ENCODE measurements at places on chromosomes 6 and 20.

GRCh38 chr20:1651268-1652058 lies 6.1 kb downstream of the SIRPG start:
- DNase-seq, result peak; percentile 67

DNA sequence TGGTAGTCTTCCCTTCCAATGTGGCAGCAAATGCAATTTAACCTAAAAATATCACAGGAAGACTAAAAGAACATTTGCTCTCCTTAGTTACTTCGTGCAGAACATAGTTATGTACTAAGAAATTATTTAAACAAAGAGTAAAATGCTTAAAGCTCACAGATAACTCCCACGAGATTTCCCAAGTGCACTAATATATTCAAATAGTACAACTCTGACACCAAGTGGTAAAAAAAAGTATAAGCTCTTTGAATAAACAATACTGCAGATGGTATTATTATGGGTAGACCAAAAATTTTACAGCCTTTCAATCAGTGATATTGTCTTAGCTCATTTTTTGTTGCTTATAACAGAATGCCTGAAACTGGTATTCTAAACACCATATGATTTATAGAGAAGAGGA lies 52.8 kb upstream of the FILIP1 start:
- DNase-seq, result no peak

DNA sequence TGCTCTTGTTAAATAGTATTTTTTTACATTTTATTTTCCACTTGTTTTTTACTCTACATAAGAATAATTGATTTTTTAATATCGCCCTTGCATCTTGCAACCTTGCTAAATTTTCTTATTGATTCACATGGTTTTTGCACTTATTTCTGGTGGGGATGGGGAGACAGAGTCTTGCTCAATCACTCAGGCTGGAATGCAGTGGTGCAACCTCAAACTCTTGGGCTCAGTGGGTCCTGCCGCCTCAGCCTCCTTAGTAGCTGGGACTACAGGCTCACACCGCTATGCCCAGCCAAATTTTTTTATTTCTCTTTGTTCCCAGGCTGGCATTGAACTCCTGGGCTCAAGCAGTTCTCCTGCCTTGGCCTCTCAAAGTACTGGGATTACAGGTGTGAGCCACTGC lies 30.3 kb downstream of the LIN28B start:
- no peak for DNase-seq

DNA sequence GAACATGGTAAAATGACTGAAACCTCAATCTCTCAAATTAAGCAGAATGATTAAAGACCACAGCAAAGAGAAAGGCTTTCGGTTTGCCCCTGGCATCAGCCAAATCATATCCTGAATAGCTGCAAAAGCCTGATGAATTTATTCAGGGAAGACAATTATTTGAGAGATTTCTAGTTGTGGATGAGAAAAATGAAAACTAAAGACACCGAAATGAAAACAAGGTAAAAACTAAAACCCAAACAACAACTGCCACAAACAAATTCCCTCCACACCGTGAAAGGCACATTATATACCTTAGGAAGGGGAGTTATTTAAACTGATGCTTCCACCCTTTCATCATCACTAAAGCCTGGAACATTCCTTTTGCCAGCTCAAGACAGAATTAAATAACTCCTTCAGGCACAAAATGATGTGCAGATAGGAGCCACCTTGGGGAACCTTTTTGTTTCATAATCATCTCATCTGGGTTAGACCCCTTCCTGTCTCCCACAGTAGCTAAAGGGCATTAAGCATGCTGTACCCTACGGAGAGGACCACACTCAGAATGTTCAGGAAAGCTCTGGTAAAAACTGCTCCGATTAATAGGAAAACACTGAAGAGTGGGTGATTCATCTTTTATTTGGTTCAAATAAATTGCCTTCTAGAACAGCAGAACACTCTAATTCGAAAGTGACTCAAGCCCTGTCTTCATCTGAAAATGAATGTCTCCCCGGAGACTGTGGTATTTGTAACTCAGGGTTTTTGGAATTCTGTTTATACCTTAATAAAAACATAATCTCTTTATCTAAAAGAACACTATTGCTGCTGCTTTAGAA lies 9.1 kb upstream of the ANKRD60 start:
- DNase-seq, result no peak

- DNase-seq, result no peak
Measured at GRCh38 chr6:118029967-118030366, 122.9 kb downstream of the SLC35F1 start.

- DNase-seq, result peak; percentile 39
Measured at GRCh38 chr20:63230800-63231268, 4.9 kb upstream of the BIRC7 start.

- no peak for DNase-seq
Measured at GRCh38 chr6:4030669-4031068, 48.3 kb downstream of the FAM217A start.

GRCh38 chr6:67210450-67210849 lies 1424.6 kb upstream of the ADGRB3 start:
- DNase-seq, result no peak

GRCh38 chr20:60010689-60011458 lies 52.7 kb downstream of the CDH26 start:
- DNase-seq, result no peak

DNA sequence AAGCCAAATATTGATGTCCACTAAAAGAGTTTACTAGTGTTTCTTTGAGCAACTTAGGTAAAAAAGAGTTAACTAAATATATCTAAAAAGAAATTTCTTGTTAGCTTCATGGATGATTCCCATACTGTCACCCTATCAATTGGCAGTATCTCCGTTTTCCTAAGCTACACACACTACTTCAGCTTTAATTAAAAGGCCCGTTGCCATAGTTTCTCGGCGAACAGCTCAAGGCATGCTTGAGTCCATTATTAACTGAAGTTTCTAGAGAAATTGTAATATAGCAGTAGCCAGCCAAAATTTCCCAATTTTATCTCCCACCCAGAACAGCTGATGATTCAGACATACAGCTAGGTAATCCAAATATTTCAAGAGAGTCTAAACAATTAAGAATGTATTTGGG lies 20.0 kb upstream of the BEND6 start:
- no peak for DNase-seq

DNA sequence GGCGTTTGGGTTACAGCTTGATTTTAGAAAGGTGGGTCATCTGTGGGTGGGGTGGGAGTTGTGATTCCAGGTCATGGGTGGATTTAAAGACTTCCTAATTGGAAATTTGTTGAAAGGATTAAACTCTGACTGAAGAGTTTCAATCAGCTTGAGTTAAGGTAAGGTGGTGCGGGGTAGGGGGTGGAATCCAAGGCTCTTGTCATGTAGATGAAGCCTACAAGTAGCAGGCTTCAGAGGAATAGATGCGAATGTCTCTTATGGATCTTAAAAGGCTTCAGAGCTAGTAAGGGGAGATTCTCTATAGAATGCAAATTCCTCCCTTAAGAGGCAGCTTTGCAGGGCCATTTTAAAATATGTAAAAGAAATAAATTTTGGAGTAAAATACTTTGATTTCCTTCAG lies 645.3 kb downstream of the FRK start:
- no peak for DNase-seq

DNA sequence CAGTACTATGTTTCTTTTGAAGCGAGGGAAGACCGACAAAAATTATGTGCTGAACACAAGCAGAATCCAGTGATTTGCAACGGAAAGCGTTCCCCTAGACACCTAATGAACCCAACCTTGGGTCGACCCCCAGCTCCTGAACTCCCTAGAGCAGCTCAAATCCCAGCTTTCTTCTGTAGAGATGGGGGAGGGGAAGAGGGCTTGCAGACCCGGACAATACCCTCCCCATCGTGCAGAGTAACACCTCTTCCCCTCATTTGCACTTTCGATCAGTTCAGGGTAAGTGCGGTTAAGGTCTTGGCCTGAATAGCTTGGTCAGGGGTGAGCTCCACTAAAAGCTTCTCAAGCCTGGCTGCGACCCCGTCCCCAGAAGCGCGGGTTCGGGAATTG lies 404 bp downstream of the CEP162 start:
- no peak for DNase-seq

DNA sequence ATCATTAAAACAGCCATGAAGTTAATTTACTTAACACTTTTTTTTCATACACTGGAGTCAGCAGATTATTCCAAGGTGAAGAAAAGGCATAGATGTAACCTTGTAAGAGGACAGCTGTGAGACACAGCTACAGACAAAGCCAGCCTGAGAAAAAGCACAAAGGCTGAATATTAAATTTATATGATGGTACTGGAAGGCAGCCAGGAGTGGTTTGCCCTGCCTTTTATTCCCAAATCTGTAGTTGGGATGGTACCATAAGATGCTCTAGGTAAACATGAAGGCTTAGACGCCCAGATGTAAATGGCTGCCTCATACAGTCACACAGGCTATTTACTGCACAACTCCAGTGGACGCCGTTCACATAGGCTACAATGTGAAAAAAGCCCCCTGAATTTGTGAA lies 42.1 kb upstream of the LOC128125822 start:
- no peak for DNase-seq

DNA sequence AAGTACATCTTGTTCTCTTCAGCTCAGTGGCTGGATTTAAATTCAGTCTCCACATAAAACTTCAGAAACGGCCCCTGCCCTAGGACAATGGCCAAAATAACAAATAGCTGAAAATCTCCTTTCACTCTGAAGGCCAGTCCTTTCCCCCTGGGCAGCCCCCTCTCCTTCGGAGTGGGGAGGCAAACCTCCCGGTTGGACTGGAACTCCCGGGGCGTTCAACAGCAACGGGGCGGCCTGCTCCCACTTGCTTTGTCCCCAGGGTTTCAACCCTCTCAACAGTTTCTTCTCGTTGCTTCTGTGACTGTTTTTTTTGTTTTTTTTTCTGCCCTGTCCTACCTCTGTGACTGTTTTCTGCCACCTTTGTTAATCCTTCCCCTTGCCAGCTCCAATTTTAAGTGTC lies 102.6 kb upstream of the DUSP22 start:
- DNase-seq, result no peak

- no peak for DNase-seq
Measured at GRCh38 chr6:53070806-53071205, 5.6 kb downstream of the FBXO9 start.

DNA sequence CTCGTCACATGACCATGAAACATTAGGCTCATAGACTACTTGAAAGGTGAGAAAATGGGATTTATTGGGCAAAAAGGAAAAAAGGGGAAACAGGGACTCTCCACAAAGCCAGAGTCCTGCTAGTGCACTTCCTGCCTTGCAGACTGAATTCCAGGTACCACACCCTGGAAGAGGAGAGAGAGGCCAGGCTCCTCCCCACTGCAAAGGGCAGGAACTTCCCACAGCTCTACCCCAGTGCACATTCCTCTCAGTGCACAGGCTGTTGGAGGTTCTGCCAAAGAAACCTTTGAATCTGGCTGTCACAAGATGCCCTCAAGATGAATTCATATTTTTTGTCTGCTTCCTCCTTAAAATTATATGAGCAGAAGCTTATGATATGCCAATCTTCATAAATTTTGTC lies 920.4 kb upstream of the GJE1 start:
- no peak for DNase-seq

- DNase-seq, result no peak
Measured at GRCh38 chr6:57147401-57147800, 24.7 kb upstream of the BAG2 start.

DNA sequence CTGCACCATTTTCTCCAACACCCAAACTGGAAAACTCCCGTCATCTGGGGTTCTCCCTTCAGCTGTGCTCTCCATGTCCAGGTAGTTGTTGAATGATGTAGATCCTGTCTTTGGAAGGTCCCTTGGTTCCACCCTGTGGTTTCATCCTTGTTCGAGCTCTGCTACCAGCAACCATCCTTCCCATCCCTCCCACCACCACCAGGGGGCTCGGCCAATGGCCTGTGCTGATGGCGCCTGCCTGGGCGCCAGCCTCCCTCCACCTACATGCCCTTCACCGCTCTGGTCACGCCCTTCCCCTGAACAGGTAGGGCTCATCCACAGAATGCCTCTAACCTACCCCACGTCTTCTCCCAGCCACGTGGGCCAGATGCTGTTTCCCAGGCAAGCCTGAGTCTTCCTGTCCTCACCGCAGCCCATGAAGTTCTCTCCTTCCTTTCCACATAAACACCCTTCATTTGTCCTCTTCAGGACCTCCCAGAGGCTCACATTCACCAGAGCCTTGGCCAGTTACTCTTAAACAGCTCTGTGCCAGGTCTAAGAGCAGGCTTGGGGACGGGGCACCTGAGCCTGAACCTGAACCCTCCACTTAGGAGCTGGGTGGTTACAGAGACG lies 75.1 kb upstream of the DUSP22 start:
- no peak for DNase-seq

DNA sequence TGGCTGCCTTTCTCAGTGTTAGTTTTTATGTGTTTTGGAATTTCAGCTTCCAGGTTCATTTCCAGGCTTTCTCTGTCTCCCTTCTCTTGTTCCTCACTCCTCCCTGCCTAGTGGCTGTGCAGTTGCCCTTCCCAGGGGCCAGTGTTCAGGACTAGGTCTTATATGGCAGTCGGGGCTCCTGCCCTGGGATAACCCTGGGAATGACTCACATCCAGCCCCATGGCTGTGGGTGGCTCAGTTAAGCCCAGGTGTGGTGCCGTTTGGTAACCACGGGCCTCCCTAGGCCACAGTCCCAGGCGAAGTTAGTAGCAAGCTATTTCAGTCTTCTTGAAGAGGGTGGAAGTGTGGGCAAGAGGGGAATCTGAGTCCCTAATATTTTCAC lies 57.4 kb upstream of the DDR1 start:
- no peak for DNase-seq

DNA sequence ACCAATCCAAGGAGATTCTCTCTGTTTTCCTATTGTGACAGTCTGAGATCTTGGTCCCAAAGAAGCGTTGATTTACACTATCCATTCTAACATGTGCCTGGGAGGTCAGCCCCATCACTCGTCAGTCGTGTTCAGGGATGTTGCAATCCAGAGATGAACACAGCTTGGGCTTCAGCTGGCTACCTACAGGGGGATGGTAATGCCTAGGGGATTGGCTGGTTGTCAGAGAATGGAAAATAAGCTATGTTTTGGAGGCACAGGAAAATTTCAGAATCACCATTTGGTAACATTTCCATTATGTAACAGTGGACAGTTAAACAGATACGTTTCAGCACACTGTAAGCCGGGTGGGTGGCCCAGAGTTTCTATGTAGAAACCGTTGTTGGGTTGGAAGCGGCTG lies 147.1 kb upstream of the RALGAPA2 start:
- DNase-seq, result no peak

DNA sequence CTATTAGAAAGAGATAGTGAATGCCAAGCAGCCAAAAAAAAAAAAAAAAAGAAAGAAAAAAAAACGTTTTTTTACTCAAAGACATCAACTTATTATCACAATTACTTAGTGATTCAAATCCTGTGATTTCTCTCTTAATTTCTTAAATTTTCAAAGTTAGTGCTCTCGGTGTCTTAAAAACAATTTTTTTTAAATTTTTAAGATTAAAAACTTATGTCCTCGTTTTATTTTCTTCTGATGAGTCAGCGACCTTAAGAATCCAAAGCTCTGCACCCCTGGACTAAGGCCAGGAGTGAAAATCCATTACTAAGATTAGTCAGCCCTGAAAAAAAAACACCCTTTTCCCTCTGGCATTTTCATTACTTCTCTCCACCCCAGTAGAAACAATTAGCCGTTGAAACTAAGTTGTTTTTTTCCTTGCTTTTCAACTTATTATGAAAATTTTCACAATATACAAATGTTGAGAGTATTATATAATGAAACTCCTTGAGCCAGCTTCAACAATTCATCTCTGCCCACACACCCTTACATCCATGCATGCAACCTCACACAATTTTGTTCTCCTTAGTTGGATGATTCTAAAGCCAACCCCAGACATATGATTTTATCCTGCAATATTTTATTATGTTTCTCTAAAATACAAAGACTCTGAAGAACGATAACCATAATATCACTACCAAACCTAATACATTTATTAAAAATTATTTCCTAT lies 85.6 kb upstream of the CARMIL1 start:
- no peak for DNase-seq

Data from NCI-H526 treated with DMSO at 0.1 percent for 48 hours (cell line).